Skeletal muscle cell (primary cell): ENCODE measurements at places on chromosomes 12 and 14.

DNA sequence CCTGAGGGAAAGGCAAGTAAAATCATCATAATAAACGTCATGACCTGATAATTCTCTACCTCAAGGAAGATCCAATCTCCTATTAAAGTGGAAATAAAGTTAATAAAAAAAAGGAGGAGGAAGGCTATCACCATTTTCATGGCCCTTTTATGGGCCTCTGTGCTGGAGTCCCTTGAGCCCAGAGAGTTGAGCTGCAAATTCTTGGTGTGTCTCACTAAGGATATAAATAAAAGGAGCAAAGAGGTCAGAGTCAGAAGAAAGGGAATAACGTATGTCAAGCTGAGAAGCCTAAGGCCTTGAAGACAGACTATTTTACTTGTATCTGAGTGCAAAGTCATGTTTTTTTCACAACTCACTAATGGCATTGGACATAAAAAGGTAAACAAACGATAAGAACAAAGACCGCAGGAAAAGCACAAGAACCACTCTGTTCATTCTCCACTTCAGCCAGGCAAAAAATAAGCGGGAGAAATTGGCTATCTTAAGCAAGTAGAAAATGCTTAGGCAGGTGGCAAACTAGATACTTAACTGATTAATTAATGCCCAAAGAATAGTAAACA lies 12.0 kb upstream of the SMIM10L1 start:
- no peak for DNase-seq

- no peak for DNase-seq
These were observed 250.5 kb downstream of the MED13L start for GRCh38 chr12:116026768-116027550.

- DNase-seq = no peak
These were observed 22.0 kb downstream of the POU6F1 start for GRCh38 chr12:51195841-51196240.

DNA sequence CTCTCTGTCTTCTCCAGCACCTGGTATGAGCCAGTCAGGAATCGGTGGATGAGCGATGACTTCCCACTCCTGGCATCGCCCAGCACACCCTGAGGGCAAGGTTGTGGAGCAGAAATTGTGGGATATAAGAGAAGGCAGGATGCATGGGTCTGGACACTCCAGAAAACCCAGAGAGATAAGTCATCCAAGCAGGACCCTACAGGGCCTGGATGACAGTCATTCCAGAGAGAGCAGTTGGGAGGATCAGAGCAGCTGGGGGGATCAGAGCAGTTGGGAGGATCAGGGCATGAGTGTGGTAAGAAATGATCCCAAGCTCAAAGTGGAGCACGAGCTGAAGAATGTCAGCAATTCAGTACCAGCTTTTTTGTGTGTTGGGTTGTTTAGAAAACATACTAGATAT lies 4.0 kb downstream of the AGAP2 start:
- DNase-seq = no peak

GRCh38 chr12:82440885-82441284 lies 82.6 kb downstream of the METTL25 start:
- DNase-seq = no peak
